NCI-H187 (cell line): ENCODE measurements at places on chromosomes 16 and 17.

- DNase-seq = no peak
These were observed 31.4 kb downstream of the B9D1 start for GRCh38 chr17:19331134-19331533.

- no peak for DNase-seq
These were observed 78.4 kb downstream of the KATNIP start for GRCh38 chr16:27628241-27628942.

DNA sequence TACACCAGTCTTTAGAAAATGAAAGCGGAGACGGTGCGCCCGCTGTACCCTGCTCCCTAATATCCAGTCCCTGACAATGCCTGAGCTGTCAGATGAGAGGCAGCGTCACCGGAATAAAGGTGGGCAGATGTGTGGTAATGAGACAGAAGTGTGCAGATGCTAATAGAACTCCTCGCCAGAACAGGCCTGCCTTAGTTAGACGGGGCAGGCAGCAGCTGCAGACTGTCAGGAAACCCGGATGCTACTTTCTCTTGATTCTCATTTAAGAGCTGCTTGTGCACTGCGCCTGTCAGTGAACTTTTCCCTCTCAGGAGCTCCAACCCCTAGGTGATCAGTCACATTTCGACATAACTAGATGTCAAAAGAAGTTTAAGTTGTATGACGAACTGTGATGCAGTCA lies 221.8 kb upstream of the IRX3 start:
- no peak for DNase-seq

- no peak for DNase-seq
These were observed at the start of gene MPP3 for GRCh38 chr17:43832976-43833829. MPP3 (minus strand) TSS chr17:43833146; CDS start chr17:43831906, 1,240 bp downstream.

DNA sequence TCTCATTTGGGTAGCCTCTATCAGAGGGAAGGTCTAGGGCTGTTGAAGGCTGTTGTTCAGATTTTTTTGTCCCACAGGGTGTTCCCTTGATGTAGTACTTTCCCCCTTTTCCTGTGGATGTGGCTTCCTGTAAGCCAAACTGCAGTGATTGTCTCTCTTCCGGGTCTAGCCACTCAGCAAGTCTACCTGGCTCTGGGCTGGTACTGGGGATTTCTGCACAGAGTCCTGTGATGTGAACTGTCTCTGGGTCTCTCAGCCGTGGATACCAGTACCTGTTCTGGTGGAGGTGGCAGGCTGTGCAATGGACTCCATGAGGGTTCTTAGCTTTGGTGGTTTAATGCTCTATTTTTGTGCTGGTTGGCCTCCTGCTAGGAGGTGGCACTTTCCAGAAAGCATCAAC lies 23.3 kb upstream of the CCR7 start:
- DNase-seq = no peak

- DNase-seq = peak; percentile 98
These were observed at the start of gene PRR11 for GRCh38 chr17:59155439-59156177. PRR11 (plus strand) TSS chr17:59155746; CDS start chr17:59169753, 14,007 bp downstream.

DNA sequence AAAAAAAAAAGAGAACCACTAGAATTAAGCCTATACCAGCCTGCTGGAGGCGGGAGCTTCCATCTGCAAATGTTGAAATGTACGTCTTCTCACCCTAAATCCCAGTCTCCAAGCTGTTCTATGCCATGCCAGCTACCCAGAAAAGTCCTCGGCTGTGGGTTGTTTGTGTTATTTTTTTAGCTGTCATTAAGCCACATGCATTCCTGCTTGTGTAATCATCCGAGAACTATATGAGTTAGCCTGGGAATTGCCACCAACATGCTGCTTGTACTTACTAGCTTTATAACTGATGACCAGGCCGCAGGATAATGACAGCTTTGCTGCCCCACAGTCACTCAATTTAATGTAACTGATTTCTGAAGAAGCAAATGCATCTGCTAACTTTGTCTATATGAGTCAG lies 313.9 kb upstream of the SALL1 start:
- DNase-seq = no peak

- no peak for DNase-seq
These were observed 46.3 kb downstream of the DNAH9 start for GRCh38 chr17:11644265-11645212.

- no peak for DNase-seq
These were observed 12.1 kb downstream of the METRNL start for GRCh38 chr17:83091257-83092141.

DNA sequence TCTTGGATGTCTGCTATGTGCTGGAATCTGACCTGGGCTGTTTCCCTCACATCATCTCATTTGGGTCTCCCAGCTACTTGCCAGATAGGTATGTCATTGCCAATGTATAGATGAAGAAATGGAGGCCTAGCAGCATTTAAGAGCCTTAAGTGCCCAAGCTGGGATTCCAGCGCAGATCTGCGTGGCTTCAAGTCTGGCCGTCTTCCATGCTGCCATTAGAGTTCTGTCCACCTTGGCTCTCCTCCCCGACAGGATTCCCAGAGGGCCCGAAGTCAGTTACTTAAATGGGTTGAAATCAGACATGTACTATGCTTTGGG lies 33.0 kb upstream of the CCR7 start:
- DNase-seq = no peak

DNA sequence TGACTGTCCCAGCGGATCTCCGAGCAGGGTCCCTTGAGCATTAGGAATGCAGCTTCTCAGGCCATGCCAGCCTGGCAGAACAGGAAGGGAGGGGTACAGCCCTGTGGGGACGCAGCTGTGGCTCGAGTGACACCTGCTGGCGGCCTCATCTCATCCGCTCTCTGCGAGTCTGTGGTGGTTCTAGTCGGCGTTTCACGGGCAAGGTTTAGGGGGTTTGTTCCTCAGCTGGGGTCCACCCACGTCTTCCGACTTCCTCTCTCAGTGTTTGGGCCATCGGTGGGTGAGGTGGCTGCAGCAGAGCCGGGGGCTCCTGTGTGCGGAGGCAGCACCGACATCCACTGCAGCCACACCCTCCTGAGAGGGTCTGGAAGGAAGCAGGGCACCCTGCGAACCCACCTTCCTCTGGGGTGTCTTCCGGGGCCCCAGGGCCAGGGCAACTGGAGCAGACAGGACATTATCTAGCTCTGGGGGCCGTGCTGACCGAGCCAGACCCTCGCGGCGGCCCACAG lies 33.3 kb downstream of the JPH3 start:
- peak; percentile 1 for DNase-seq

GRCh38 chr16:3027983-3028715 lies 4.3 kb downstream of the THOC6 start:
- peak; percentile 95 for DNase-seq
